ENCODE measurements at places on chromosomes 6 and 20.
A peak's percentile ranks its signal among the peaks of the same experiment; 100 is the strongest.

DNA sequence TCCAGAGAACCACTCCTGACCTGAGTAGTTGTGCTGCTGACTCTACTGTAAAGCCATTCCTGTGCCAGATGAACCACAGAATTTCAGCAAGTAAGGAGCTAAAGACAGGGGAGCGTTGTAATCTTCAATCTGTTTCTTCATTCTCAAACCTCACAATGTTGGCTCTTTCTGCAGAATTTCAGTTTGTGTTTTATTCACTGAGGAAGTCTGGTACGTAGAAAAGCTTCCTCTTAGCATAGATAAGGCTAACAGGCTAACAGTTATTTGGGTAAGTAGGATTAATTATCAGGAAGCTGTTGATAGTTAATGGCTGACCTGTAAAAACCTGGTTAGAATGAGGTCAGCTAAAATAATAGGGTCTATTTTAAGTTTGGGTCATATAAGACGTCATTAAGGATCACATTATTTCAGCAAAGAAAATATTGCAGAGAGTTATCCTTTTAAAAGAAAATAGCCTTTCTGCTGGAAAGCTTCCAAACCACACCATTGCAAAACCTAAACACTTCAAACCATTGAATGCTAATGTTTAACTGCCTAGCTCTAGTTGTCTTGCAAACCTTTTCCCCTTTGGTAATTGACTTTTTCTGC lies 14.1 kb upstream of the TENT5A start:
- no peak for DNase-seq

DNA sequence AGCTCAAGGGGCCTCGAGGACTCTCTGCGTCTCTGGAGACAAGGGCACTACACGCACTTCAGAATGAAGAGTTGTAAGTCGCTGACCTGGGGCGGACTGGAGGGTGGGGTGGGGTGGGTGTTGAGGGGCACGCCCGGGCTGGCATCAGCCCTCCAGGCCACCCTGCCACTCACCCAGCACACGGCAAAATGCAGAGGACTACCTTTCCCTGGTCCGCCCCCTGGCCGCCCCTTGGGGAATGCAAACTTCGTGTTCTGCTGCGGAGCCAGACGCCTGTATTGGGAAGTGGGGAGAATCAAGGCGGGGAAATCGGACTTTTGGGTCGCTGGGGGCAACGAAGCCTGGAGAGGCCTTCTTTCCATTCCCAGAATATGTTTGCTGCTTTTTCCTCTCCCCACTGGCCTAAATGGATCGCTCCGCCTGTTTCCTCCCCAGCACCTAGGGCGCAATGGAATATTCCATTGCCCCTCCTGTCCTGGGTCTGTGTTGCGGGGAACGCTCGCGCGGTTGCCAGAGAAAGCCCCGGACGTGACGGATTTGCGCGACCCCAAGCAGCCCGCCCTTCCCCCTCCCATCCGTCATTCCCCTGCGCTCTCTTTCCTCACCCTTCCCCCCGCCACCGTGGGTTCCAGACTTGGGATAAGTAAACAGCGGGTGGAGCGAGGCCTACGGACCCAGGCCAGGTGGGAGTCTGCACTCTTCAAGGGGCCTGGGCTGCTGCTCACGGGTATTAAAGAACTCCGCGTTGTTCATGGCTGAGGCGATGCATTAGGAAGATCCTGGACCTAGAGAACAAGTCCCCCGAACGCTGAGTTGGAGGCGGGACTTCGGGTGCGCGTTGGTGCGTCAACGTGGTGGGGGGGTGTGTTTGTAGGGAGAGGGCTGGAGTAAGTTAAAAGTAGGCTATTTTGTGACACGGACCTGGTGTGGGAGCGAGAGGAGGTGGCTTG lies at the start of gene PPT2:
Gene PPT2 (plus strand): TSS at position 578 of the 950 bp plus-strand sequence. CDS start 454 bp downstream, outside the sequence.
- peak; percentile 43 for DNase-seq

DNA sequence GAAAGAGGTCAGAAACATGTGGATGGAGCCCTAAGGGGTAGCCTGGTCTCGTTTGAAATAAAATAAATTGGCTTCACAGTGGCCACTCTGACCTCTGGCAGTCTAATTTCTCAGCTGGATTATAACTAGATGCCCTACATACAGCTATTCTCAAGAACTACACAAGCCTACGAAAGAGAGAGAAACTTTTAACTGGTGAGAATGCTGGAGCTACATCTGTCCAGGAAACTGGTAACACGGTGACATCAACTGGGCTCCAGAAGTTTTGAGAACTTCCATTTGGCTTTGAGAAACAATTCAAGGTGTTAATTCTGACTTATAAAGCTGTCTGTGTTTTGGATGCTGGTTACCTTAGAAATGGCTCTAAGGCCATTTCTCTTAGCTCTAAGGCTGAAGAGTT lies 187.3 kb upstream of the TENT5A start:
- no peak for DNase-seq

- no peak for DNase-seq
Observed at GRCh38 chr6:9398071-9398766, 962.9 kb upstream of the SLC35B3 start.

GRCh38 chr6:10425975-10426780 lies 11.3 kb upstream of the TFAP2A start:
- DNase-seq: no peak

DNA sequence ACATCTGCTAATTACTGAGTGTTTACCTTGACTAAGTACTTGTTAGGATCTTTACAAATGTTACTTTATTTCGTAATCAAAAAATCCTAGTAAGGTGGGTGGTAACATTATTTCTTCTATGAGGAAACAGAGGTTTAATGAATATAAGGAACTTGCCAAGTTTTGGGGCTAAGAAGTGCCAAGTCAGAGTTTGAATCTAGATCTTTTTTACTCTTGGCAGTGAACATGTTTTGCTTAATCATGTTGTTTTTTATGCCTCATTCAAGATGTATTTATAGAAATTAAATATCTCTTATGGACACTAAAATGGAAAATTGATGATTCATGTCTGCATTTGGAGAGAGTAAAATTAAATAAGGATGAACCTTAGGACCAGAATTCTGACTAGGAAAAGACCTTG lies 393.7 kb downstream of the UTRN start:
- no peak for DNase-seq

DNA sequence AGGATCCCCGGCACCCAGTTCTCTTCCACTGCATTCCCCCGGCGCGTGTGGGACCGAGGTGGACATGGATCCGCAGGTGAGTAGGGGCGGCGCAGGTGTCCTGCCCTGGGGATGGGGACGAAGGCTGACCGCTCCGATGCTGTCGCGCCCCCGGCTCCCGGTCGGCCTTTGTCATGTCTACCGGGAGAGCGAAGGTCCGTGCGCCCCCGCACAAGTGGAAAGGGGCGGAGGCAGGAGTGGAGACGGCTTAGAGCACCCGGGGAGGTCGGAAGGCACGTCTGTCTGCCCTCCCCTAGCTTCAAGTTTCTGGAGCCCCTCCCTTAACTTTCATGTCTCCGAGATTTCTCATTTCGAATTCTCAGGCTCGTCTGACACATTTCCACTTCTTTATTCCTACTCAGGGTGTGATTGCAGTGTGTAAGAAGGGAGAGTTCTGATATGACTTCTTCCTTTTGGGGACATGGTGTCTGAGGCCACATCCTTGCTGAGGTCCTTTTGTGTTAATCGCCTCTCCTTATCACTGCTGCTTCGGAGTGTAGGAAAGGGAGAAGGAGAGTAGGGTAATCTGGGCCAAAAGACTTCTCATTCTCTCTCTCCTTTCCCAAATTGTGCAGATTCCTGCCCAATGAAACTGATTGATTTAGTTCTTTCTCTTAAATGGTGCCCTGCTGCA lies 435 bp downstream of the KIFC1 start:
- DNase-seq: no peak

- DNase-seq: no peak
Observed at GRCh38 chr20:18091623-18092022, 33.9 kb upstream of the OVOL2 start.

DNA sequence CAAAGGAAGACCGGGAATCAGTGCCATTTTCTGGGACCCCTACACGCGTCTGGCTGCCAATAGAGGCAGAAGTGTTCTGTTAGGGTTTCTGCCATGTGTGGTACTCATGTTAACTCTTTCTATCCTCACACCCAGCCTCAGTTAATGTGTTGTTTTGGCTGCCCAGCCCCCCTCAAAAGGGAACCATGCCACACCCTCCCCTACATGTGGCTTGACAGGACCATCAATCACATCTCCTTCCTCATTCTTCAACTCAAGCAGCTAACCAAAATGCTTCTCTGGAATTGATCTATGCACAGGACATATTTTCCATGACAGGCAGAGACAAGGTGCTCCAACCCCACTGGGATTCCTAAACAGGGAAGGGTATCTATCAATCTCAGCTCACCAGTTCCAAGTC lies 22.0 kb downstream of the AHCY start:
- no peak for DNase-seq

DNA sequence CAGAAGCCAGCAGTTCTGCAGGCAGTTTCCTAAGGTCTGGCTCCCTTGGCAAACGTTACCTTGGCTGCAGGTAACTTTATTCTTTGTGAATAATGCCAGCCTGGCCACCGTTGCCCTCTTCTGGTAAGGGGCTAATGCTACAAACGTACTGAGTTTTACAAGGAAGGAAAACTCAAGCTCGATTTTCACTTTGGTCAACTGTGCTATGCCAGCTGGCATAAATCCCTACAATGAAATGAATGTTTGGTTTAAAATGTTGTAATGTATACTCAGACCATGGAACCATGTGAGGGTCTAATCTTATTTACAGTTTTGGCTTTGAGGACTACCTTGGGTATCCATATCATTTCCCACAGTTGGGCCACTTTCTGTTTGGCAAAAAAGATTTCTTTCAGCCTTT lies 101.4 kb downstream of the SLX4IP start:
- no peak for DNase-seq

DNA sequence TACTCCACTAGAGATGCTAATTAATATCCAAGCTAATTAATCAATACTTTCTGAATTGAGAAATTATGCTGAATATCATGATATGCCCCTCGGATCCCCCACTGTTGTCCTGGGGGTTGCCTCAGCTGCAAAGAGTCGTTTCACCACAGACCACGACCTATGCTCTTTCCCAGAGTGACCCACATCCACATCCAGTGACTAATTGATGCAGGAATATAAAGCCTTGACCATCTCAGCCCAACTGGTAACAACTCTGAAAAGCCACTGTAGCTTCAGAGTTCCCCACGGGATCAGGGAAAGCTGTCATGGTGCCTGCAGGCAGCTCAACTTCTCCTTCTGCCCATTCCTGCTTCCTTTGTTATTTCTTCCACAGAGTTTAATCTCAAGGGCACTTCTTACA lies 116.9 kb downstream of the RWDD2A start:
- DNase-seq: no peak

- no peak for DNase-seq
Observed at GRCh38 chr6:56458324-56458884, 184.3 kb downstream of the DST start.

DNA sequence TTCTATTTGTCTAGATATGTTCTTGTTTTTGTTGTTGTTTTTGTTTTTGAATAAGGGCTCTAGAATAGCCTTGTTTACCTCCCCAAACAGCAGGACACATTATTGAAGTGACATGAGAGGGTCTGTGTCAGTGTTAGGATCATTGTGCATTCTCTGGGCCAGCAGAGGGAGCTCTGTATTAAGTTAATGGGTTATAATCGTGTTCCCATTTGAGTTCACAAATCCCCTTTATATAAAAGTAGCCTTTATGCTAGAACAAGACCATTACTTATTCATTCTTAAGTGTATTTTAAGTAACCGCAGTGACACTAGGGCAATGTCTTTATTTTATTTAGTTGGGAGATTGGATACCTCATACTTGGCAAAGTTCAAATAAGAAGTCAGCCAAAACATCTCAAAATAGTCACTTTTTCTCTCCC lies 44.8 kb downstream of the STK4 start:
- DNase-seq: peak; percentile 26

DNA sequence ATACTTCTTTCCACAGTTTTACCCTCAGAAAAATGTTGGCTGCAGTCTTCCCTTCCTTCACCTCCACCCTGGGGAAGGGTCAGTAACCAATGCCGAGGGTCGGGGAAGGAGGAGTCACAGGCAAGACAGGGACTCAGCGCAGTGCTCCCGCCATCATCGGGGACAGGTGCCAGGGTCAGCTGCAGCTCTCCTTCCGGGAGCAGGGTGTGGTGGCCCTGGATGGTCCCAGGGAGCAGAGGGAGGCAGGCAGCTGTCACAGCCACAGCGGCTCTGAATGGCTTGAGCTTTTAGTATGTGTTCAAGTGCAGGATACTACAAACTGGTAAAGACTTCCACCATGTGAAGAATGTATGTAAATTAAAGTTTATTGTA lies 26.0 kb upstream of the PI16 start:
- no peak for DNase-seq

- no peak for DNase-seq
Observed at GRCh38 chr6:951399-952181, 258.7 kb upstream of the EXOC2 start.

- DNase-seq: no peak
Observed at GRCh38 chr6:99790679-99791078, 184.0 kb downstream of the PRDM13 start.

- no peak for DNase-seq
Observed at GRCh38 chr6:143539734-143540133, 28.2 kb upstream of the FUCA2 start.

- DNase-seq: no peak
Observed at GRCh38 chr6:46933751-46934150, 12.0 kb upstream of the ADGRF5 start.

GRCh38 chr6:130788954-130789353 lies 38.3 kb upstream of the SMLR1 start:
- DNase-seq: no peak

GRCh38 chr20:53940360-53940702 lies 130.1 kb downstream of the BCAS1 start:
- no peak for DNase-seq

Data from stimulated activated CD4-positive, alpha-beta T cell treated with anti-CD3 and anti-CD28 coated beads, TNF-alpha, amount 100 ng/mL, for 24 hours (primary cell).